Activated T-helper 1 cell treated with anti-CD3 and anti-CD28 coated beads, Interleukin-2, amount 50 U/mL, for 16 hours (primary cell): ENCODE measurements at places on chromosomes 5 and 9.

DNA sequence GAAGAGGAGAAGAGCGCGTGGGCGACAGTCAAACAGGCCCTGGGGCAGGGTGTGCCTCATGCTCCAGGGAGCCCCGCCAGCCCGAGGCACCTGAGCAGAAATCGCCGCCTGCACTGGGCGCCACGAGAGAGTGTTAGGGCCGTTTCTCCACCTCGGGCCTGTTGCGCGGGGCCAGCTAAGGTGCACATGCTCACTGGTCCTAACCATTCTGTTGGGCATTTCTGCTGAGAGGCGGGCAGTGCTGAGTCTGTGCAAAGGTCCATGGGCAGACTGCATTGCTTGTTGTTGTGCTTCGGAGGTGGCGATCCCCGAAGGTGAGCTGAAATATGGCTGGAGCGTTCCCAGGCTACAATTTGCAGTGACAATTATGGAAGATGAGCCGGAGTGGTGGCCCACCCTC is 367.8 kb upstream of the SPATA31A5 start:
- DNase-seq, result no peak

GRCh38 chr9:5274770-5275169 is 29.7 kb downstream of the RLN2 start:
- DNase-seq, result no peak

GRCh38 chr5:40172721-40173120 is 507.0 kb upstream of the PTGER4 start:
- DNase-seq, result no peak

DNA sequence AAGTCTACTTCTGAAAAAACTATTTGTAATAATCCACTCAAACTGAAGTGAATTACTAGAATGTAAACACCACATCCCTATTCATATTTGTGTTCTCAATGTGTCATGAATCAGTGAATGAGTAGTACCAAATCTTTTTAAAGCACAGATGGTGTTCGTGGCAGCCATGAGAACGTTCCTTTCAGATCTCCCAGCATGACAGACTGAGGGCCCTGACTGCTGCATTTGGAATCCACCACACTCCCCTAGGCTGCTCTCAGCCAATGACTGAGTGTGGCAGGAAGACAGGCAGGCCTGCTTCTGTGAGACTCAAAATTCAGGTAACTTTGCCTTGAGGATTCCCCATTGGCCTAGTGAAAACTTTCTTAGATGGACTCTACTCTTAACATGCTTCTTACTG is 10.9 kb upstream of the JMY start:
- no peak for DNase-seq

- DNase-seq, result no peak
Measured at GRCh38 chr9:122036988-122037387, 56.1 kb downstream of the TTLL11 start.

- DNase-seq, result no peak
Measured at GRCh38 chr5:11363631-11364178, 540.5 kb downstream of the CTNND2 start.

DNA sequence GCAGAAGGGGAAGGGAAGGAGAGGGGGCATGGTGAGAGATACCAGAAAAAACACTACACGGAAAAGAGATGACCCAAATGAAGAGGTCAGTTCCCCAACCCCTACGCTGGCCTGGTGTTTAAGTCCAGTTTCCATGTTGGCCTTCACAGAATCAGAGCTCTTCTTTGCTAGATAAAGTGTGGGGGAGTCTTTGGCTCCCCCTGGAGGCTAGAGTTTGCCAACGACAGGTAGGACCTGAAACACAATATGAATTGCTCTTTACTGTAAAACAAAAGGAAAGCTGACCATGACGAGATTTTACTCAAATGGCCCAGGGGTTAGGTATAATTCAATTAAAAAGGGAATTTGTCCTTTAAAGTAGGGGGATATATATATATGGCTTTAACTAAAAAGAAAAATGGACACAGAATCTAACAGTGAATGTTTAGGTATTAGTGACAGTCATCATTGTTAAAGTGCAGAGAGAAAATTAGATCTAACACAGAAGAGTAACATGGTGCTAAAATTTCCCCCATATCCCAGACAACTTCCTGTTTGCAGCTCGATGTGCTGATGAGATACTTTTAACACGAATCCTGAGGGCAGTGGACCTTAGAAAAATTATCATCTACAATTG is 92.0 kb downstream of the SV2C start:
- peak; percentile 15 for DNase-seq

- no peak for DNase-seq
Measured at GRCh38 chr9:98255061-98255577, 330 bp downstream of the TBC1D2 start.

GRCh38 chr9:125635888-125636287 is 71.1 kb downstream of the MAPKAP1 start:
- DNase-seq, result no peak

DNA sequence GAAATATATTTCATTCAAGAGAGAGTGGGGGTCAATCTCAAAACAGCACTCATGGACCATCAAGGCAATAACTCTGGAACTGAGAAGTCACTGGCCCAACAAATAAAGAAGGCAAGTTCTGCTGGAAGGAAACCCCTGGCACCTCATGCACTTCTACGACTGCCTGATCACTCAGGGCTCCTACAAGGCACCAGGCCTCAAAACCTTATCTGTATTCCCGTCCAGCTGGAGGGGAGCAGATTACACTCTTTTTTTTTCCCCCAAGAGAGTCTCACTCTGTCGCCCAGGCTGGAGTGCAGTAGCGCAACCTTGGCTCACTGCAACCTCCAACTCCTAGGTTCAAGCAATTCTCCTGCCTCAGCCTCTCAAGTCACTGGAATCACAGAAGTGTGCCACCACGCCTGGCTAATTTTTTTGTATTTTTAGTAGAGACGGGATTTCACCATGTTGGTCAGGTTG is 49.9 kb downstream of the P4HA2 start:
- no peak for DNase-seq

- no peak for DNase-seq
Measured at GRCh38 chr5:82812575-82812974, 264.6 kb downstream of the TMEM167A start.

DNA sequence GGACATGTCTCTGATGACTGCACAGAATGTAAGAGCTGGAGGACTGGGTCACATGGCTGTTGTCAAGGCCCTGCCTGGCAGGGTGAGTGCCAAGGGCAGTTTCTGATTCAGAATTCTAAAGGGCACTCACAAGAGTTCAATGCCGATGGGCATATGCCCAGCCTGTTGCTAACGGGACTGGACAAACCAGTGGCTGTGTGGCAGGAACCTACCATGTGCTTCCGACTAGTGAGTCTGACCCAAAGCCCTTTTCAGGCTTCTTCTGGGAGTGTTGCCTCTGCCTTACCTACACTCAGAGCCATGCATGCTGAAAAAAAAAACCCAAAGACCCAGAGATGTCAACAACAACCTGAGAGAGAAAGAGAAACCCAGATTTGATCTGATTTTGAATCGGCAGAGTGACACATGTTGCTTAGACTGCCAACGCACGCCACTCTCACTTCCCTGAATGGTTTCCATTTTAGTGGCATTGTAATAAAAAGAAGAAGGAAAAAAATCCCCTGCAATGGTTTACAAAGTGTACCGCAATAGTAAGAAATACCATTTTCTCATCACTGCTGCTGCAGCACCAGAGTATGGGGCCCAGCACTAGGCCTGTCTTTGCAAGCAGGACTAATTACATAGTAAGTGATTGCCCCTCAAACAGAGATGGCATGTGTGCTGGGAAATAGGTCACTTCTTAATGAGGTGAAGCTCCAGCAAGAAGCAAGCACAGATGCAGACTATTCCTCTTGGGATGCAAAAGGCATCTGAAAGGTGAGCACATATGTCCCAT is 194.3 kb downstream of the PALM2AKAP2 start:
- DNase-seq, result peak; percentile 9

DNA sequence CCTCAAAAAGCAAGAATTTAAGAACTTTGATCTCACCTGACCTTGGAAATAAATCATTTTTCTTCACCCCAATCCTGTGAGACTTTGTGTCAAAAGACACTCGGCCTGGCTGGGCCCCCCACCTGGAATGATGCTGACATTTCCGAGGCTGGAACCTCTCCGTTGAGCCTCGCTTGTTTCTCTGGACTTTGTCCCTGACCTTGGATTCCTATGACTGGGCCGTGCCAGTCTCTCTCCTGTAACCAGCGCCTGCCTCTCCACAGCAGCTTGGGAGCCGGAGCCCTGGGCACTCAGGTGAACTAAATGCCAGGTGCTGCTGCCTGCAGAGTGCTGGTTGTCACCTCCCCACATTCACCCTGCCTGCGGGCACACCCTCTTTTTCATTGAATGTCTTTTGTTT is 62.7 kb downstream of the RETREG1 start:
- DNase-seq, result no peak

DNA sequence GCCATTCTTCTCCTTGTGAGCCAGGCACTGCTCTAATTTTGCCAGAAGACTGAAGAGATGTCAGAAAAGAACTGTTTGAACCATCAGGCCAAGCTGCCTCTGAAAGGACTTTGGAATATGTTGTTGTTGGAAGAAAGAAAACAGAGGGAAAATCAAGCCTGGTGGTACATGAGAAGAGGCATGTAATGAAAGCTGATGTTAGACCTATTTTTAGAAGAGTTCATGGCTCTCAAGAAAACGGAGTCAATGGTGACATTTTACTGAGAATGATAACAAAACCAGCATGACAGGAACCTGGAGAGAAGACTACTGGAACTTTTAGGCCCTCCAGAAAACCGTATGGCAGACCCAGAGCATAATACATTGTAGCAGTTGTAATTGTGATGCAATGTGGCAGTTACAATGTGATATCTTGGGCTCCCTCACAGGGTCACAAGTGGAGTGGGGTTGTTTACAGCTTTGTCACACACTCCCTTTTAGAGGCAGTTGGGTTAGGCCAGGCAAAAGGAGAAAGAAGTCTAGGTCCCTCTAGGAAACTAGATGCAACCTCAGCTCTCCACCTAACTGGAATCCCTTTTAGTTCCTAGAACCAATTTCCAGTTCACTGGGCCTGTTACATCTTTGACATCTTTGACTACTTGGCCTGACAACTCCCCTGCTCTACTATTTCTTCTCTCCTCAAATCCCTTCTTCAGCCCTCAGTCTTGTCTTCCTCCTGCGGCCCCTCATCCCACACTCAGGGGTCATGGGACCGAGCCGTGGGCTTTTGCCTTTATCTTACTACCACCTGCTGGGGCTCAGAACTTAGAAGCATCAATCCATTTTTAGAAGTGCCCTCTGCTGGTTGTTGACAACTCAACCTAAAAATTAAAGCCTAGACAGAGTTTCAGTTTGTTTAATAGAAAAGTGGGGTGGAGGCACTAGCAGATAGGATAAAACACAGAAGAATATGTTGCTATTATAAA is 61.2 kb upstream of the JAK2 start:
- no peak for DNase-seq

DNA sequence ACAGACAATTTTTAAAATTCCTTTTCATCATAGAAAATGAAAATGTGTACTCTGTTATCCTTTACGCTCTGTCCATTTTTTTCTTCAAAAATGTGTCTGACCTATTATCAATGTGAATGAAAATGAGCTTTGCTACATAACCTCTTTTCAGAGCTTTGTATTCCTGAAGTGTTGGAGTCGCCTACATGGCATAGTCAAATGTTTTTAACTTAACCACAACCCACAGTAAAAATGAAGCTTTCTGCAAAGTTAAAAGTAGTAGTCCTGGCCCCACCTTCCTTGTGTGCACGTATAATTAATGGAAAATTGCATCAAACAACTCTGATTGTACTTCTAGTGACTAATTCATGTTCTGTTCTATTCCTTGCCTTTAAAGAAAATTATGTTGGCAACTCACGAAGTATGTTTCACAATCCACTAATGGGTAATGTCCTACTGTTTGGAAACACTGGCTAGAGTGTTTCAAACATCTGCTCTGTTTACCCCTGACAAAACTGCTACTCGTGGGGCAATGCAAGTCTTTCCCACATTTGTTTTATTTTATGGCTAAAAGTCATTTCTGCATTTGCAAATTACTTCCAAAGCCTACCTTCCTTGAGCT is 18.6 kb upstream of the PSAT1 start:
- no peak for DNase-seq
